Muscle of arm (tissue), 14 donors: ENCODE measurements at places on chromosomes 12 and 14. TPM values are rescaled to one million over a fixed set of nuclear protein-coding genes. Genes with fewer than 3 reads are reported as not detected.

The LYZ gene
- polyA plus RNA-seq: 33.0 TPM

The PTPN6 gene
- 6.7 TPM for polyA plus RNA-seq

- DNase-seq: peak; percentile 53
These were observed 127.4 kb downstream of the KTN1 start for GRCh38 chr14:55707365-55707804.

- no peak for DNase-seq
These were observed 488.0 kb upstream of the RGS6 start for GRCh38 chr14:71444030-71444822.

DNA sequence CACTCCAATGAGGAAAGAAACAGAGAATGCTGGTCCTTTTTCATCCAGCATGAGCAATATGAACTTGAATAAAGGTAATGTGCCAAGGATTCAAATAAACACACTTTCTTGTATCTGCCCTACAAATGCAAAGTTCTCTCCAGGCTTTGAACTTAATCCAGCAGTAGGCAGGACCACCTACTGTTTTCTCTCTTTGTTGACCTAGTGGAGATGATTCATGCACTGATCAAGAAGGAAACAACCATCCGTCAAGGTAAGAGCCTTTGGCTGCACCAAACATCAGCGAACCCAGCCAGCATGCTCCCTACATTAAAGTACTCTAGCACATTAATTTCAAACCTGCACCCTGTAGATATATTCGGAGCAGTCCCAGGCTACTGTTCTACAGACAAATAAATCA is 489.3 kb downstream of the GALC start:
- no peak for DNase-seq

GRCh38 chr12:31524791-31525495 is 66.0 kb downstream of the DENND5B start:
- DNase-seq: no peak

DNA sequence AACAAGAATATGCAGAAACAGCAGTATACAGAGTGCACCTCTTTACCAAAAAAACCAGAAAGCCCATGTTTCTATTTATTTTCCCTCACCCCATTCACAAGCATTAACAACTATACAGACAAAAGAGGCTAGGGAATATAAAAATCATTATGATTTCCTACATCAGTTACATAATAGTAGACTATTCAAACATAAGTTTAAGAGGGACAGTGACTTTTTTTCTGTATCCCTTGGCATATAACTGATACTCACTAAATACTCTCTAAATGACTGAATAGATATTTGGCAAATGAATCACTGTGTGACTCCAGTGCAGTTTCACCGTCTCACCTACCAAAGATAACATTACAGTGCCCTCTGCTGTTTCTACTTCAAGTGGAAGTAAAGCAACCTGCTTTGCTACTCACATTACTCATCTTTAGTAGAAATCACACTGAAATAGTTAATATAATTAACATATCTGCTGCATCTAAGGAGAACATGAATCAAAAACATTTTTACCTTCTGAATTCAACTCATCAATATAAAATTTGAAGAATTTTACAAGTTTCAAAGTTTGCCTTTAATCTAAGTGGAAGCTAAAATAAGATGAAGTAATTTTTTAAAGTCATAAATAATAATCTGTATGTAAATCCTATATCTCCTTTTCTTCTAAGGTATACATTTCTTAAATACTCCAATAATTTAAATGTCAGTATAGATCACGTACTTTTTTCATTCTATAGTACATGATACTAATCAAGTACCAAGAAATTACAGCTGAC is 103.8 kb downstream of the OSBPL8 start:
- DNase-seq: peak; percentile 37

DNA sequence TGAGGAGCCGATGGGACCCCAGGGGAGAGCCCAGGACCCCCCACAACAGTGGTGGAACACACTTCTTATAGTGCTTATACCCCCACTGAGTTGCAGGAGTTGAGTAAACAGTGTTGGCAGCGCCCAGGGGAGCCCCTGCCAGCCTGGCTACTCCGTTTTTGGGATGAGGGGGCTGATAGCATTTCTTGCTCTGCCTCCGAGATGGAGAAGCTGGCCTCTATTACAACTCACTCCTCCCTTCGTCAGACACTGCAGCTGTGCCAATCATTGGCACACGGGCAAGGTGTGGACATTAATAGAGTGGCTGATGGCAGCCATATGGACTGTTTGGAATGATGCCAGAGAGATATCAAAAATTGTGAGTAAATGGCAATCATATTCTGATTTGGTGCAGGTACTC is 94.9 kb upstream of the TMPO start:
- no peak for DNase-seq

DNA sequence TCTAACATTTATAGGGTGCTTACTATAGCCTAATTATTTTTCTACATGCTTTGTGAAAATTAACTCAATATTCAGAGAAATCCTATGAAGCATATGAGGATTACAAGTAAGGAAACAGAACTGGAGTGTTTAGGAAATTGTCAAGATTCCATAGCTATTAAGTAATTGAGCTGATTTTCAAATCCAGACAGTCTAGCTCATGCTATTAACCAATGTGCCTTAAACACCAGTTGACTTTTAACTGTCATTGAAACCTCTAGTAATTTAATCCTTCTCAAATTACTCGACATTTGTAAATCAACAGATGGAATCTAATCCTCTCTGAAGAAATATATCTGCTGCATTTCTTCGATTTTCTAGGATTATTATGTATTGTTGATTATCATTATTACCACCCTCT is 488.9 kb downstream of the MDGA2 start:
- DNase-seq: peak; percentile 0

DNA sequence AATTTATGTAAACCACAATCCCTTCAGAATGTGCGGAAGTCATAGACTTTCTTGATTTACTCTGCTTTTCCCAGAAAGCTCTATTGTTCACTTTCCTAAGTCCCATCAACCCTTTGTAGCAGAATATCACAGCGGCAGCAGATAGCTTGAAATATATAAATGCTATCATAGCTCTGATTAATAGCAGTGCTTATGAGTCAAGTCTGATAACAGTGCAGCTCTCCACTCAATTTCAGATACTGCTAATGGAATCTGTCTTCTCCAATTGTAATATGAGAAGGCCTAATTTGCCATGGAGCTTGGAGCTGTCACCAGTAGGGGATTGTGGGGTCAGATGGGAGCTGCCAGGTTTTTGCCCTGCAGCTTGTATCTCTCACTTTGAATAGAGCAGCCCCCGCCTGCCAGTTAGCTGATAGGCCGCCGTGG is 10.9 kb downstream of the TMEM260 start:
- DNase-seq: no peak

GRCh38 chr12:32455607-32456071 is 56.3 kb downstream of the FGD4 start:
- DNase-seq: peak; percentile 78

DNA sequence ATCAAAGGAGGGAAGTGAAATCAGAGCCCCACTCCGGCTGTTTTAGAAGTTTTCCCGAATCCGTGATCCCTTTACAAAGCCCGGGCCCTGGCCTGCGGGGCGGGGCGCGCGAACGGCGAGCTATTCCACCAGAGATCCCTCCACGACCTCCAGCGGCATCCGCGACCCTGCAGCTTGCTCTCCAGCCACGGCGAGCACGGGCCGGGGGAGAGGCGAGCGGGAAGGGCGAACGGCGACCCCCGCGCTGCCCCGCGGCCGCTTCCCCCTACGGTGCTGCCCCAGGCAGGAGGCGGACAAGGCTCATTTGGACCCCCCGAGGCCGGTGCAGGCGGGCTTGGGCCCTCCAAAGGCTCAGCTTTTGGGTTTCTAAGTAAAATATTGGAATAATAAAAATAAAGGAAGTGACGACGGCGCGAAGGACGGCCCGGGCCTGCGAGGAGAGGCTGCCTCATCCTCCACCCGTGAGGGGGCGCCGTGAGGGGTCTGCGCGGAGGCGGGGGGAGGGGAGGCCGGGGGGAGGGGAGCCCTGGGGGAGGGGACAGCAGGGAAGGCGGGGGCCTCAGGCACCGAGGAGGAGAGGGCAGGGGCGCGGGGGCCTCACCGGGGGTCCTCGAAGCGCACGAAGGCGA is 613 bp downstream of the SRSF9 start:
- DNase-seq: peak; percentile 54

DNA sequence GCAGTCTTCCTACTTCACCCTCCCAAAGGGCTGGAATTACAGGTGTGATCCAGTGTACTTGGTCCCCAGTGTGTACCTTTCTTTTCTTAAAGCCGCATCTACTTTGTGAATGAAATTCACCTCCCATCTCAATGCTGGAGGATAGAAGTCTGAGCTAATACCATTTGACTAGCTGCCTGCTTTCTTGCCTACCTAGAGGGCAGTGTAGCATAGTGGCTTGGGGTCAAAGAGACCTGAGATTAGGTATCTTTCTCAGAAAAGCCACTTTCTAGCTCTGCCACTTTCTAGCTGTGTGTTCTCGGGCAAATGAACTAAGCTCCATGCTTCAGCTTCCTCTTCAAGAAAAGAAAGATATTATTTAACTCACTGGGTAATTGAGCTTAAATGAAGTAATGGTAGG is 16.9 kb downstream of the SMOC1 start:
- DNase-seq: no peak

DNA sequence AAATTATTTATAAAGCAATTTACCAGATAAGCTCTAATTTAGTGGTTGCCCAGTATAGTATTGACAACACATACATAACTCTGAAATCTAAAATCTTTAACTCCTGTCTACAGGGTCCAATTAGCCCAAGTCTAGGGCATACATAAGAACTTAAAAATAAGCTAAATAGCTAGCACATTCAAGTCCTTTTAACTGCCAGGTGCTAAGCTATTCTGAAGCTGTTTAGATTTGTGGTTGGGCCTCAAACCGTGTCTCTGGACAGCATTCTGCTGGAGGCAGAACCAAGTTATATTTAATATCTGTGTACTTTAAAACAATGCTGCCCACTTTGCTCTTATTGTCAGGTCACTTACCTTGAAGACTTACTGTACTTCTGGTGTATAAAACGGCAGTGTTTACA is 19.0 kb downstream of the RPS6KA5 start:
- no peak for DNase-seq

GRCh38 chr12:49109641-49110463 is 795 bp downstream of the LMBR1L start:
- no peak for DNase-seq
